Transverse colon (tissue), 4 donors: ENCODE measurements at places on chromosomes 5 and 9.

- DNase-seq = no peak
Observed at GRCh38 chr9:88993327-88993726, 2.1 kb downstream of the S1PR3 start.

DNA sequence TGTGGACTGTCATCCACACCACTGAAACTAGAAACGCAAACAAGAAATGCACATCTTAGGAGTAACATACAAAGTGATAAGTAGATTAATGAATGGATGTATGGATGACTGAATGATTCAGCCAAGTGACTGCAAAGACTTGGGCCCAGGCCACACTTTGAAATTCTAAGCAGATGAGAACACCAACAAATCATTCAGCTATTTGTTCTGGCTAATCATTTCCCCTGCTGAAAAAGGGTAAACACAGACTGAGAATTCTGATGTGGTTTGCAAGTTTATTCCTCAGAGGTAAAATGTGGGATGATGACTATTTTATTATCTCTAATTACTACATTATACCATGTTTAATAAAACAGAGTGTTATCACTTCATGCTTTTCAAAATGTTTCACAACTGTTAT is 163.2 kb upstream of the ADAMTS16 start:
- no peak for DNase-seq

- DNase-seq = no peak
Observed at GRCh38 chr5:66646570-66646969, 50.4 kb downstream of the MAST4 start.

- DNase-seq = no peak
Observed at GRCh38 chr9:121026260-121026691, 23.8 kb downstream of the C5 start.

- no peak for DNase-seq
Observed at GRCh38 chr5:62283861-62284260, 22.1 kb upstream of the KIF2A start.

DNA sequence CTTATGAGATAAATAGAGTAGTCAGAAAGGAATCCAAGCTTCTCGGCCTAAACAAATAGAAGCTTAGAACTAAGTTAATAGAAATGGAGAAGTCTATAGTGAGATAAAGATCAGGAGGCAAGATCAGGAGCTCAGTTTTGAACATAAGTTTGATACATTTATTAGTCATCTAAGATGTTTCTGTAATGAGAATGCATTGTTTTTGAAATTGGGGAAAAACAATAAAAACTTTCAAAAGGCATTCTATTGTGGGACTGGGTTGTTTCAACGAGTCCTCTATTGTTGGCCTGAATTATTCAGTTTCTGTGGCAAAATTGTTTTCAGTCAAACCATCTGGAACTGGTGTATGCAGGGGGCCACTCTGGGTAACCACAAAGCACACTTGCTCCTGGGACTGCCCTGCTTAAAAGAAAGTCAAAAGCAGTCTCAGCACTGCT is 181.0 kb upstream of the CLINT1 start:
- no peak for DNase-seq

DNA sequence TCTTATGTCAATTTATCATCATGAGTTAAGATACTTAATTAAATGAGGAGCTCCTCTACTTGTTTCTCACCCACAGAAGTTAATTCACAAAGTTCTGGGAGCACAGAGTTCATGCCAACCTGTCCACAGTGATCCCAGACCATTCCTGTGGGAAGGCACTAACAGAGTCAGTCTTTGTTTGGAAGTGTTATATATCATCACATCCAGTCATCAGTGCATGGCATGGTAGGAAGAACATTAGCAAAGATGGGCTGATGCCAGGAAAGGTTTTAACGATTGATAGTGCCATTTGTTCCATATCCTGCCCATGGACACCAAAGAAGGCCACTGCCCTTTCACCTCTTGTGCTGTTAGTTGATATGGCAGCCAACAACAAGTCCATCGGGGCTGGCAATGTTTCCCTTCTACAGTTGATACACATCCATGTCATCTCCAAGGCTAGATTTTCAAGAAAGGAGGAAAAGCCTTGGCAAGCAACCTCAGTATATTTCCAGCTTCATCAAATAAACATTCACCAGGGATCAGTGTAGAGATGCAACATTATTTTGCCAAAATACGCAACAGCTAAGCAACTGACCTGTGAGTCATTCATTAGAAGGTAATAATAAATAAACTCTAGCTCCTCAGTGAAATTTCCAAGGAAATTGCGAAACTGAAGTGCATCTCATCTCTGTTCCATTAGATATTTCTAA is 169.6 kb downstream of the RORB start:
- no peak for DNase-seq

DNA sequence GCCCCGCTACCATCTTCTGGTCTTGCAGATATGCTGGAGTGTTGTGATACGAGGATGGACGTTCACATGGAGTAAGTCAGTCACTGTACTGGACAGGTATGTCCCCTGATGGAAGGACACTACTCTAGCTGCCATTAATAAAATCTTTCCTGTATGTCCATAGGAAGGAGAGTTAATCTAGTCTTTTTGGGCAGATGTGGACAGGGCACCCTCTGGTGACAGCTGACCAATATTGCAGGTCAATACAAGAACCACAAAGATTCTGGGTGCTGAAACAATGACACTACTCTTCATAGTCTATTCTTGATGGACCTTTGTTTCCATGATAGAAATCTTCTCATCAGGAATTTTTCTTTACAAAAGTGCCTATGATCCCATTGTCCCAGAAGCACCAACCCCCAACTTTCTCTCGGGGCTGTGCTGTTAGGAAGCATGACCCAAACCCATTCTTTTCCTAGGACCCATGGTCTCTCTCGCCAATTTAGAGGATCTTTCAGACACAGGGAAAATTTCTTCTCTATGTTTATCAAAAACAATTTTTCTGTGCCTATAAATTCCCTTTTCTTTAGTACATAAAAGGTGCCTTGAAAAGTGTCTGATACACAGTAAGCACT is 376.9 kb downstream of the DTWD2 start:
- peak; percentile 9 for DNase-seq
